ENCODE measurements at places on chromosomes 11 and 22.
A peak's percentile ranks its signal among the peaks of the same experiment; 100 is the strongest.

GRCh38 chr11:114061681-114062049, 2.2 kb downstream of the ZBTB16 start:
- DNase-seq, result no peak

- no peak for DNase-seq
Observed at GRCh38 chr11:125777309-125777708, 1.3 kb downstream of the PATE2 start.

- no peak for DNase-seq
Observed at GRCh38 chr11:78325274-78325781, 92.3 kb downstream of the GAB2 start.

GRCh38 chr11:79227767-79228755, 212.8 kb downstream of the TENM4 start:
- DNase-seq, result no peak

- no peak for DNase-seq
Observed at GRCh38 chr11:70200212-70200844, 2.8 kb upstream of the FADD start.

GRCh38 chr11:22192642-22193347, at the start of gene ANO5:
ANO5 (plus strand) TSS chr11:22193085; CDS start chr11:22193493, 408 bp downstream.
- peak; percentile 5 for DNase-seq

- DNase-seq, result no peak
Observed at GRCh38 chr11:95680169-95680929, 109.2 kb downstream of the FAM76B start.

GRCh38 chr11:30487200-30487898, 98.8 kb downstream of the MPPED2 start:
- peak; percentile 4 for DNase-seq

Data from HL-60 (cell line).